Stimulated activated CD4-positive, alpha-beta T cell treated with anti-CD3 and anti-CD28 coated beads, Interleukin-1b, Interleukin-23, amount 100 ng/mL, for 1 hour (primary cell): ENCODE measurements at places on chromosomes 11 and 22.

DNA sequence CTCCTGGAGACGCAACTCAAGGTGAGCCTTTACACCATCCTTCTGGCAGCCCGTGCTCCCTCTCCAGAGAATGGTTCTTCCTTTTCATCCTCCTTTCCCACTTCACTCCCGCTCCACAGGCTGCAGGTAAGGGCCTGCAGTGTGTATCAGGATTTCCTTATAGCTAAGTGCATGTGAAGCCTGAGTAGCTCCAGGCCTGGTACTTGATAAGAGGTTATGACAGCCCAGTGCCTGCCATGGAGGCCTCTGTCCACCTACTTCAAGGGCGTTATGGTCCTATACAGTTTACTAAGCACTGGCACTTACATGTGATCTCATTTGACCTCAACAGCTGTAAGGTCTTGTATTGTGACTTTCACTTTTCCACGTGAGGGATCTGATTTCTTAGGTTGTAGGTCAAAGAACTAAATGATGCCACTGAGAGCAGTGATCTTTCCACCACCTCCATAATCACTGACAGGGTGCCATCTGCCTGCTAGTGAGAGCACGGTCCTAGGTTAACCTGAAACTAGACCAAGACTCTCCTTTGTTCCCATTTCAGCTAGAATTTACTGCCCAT, 18.1 kb downstream of the SSH3 start:
- DNase-seq = no peak

GRCh38 chr11:127890030-127890615, 697.2 kb downstream of the ETS1 start:
- DNase-seq = no peak

- DNase-seq = no peak
These were observed 16.6 kb downstream of the DGAT2 start for GRCh38 chr11:75785187-75785586.

- no peak for DNase-seq
These were observed 3.0 kb downstream of the LRFN4 start for GRCh38 chr11:66859686-66860448.

GRCh38 chr11:117670924-117671323, 126.1 kb downstream of the DSCAML1 start:
- no peak for DNase-seq

DNA sequence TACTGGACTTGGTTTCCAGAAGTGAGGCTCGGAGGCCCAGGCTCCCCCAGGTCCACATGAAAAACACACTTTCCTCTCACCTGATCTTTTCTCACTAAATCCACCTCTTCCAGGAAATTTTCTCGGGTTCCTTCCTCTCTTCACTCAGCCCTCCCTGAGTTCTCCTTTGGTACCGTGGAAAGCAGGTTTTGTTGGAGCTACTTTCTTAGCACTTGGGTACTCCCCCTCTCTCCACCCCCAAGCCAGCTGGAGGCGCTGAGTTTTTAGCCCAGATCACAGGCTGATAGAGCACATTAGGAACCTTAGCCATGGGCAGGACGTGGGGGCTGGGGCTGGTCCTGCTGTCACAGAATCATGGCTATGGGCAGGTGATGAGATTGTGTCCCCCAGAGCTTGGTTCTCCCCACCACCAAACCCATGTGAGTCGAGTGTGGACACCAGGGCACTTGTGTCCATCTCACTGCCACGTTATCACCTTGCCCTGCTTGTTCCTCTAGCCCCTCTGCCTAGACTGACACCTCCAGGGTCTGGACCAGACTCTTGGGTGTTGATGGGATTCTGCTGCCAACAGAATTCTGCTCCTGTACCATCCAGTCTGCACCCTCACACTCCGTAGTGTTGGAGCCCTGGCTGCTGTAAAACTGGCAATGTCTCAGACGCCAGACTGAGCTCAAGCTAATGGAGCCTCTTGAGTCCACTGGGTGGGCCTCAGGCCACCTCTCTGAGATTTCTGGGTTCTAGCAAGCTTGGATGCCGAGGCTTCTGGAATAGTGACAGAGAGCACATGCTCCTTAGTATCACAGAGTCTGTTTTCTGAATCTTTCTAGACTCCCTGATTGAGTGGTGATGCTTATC, 74.9 kb upstream of the NARS2 start:
- DNase-seq = no peak

GRCh38 chr11:94800414-94800813, 32.3 kb downstream of the AMOTL1 start:
- DNase-seq = no peak

DNA sequence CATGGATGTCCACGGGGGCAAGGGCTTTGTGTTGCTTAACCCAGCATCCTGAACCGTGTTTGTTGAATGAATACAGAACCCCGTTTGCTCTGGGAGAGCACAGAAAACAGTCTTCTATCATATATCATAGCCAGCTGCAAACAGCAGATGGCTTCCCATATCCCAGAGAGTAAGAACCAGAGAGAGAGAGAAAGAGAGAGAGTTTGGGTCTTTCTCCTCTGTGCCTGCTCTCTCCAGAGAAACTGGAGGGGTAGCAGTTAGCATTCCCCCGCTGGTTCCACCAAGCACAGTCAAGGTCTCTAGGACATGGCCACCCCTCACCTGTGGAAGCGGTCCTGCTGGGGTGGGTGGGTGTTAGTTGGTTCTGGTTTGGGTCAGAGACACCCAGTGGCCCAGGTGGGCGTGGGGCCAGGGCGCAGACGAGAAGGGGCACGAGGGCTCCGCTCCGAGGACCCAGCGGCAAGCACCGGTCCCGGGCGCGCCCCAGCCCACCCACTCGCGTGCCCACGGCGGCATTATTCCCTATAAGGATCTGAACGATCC, 440 bp upstream of the TIMP3 start:
- no peak for DNase-seq
